ENCODE measurements at places on chromosomes 1 and 21.

DNA sequence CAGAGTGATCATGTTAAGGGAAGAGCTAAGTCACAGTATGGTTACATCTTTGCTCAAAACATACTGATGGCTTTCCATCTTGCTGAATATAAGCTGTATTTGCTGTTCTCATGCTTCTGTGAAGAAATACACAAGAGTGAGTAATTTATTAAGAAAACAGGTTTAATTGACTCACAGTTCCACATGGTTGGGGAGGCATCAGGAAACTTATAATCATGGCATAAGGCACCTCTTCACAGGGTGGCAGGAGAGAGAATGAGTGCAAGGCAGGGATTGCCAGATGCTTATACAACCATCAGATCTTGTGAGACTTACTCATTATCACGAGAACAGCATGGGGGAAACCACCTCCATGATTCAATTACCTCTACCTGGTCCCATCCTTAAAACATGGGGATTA, 24.4 kb upstream of the RGS5 start:
- no peak for DNase-seq

DNA sequence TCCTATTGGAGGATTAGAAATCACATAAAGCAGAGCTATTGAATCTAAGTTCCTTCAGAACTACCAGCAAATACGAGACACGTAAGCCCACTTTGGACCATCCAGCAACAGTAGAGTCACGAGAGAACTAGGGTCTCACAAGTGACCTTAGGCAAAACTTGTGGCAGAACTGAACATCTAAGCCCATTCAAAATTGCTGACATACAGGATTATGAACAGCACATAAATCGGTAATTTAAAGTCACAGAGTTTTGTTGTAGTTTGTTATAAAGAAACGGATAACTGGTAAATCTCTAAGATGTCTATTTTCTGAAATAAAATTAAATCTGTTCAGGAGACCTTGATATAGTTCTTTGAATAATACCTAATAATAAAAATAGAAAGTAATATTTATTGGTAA, 1366.0 kb downstream of the NCAM2 start:
- DNase-seq = no peak

DNA sequence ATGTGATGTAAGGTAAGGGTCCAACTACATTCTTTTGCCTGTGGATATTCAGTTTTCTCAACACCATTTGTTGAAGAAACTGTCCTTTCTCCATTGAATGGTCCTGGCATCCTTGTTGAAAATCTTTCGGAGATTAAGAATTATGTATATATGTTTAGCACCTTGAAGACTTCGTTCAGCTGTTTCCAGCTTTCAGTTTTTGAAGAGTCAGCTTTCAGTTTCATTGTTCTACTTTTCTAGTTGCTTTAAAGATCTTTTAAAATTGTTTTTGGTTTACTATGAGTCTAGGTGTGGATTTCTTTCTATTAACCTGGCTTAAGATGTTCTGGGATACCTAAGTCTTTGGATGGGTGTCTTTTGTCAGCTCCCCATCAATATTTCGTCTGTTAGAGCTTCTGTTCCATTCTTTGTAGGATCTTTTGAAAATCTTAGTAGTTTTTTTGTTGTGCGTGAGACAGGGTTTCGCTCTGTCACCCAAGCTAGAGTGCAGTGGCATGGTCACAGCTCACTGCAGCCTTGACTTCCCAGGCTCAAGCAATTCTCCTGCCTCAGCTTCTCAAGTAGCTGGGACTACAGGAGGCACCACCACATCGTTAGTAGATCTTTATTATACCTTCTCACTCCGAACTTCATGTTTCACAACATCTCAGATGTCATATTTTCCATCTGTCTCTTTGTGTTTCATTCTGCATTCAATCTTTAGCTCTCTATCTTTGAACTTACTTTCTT, 353.5 kb upstream of the B3GALT2 start:
- DNase-seq = no peak

- peak; percentile 89 for DNase-seq
Measured at GRCh38 chr1:201792534-201793305, 36.2 kb upstream of the IPO9 start.

DNA sequence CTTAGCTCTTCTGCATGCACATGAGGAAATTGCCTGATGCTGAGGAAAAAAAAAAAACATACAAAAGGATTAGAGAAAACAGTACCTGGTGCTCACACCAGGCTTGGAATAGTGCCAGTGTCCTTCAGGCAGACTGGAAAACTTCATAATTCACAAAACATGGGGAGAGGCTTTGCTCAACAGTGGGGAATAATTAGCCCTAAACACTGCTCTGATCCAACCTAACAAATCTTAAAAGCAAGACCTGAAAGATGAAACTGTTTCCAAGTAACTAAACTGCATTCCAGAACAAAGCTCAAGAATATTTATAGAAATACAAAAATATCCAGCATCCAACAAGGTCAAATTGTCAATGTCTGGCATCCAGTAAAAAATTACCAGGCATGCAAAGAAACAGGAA, 124.8 kb downstream of the AK5 start:
- DNase-seq = no peak

GRCh38 chr21:29114765-29115500, 15.5 kb upstream of the MAP3K7CL start:
- DNase-seq = no peak

- no peak for DNase-seq
Measured at GRCh38 chr1:76833151-76833550, 34.1 kb upstream of the ST6GALNAC5 start.

DNA sequence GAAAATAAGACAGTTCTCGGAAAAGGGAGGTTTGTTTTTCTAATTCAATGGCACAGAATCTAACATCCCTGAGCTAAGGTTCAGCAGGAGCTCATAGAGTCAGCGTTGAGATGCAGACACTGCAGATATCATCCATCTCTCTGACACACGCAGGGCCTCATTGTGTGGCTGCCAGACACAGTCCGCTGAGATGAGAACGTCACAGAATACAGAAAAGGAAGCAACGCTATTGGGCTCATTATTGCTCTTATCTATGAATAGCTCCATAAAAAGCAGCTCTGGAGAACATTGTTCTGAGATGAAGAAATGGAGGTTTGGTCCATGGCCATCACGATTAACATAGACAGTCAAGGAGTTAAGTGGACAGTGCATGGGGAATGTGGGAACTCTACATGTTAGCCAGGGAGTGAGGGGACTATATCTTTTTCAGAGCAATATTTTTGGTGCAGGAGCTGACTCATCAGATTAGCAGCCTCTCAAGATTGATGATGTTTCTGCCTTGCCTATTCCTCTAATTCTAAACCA, 771.6 kb upstream of the CXADR start:
- no peak for DNase-seq
